ENCODE measurements at places on chromosomes 7 and 10. TPM values are rescaled to one million over a fixed set of nuclear protein-coding genes. Genes with fewer than 3 reads are reported as not detected.

GRCh38 chr7:115634633-115635032, 395.9 kb downstream of the TFEC start:
- H3K36me3 ChIP-seq: no peaks in the 10 kb centered on the region
- H3K27ac ChIP-seq: no peak overlapping the region
- no peaks in the 10 kb centered on the region for H3K4me1 ChIP-seq
- H3K27me3 ChIP-seq: no peaks in the 10 kb centered on the region
- DNase-seq: no peak

DNA sequence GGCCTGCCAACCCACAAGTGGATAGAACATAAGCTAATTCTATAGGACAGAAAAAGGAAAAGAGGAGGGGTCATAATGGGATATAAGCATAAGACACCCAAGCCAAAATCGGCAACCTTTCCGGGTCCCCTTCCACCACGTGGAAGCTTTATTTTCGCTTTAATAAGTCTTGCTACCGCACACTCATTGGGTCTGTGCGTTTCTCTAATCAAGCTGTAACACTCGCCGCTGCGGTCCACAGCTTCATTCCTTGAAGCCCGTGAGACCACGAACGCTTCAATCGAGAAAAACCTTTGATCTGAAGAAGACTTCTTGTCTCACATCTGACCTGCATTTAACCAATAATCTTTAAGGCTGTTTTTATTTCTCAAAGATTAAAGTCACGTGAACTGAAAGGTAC, 35.8 kb upstream of the HECW1 start:
- no peak overlapping the region for H3K27ac ChIP-seq
- no peak for DNase-seq
- H3K4me1 ChIP-seq: no peaks in the 10 kb centered on the region
- H3K27me3 ChIP-seq: peaks cover 5% of the 10 kb centered on the region
- H3K4me3 ChIP-seq: no peak overlapping the region

DNA sequence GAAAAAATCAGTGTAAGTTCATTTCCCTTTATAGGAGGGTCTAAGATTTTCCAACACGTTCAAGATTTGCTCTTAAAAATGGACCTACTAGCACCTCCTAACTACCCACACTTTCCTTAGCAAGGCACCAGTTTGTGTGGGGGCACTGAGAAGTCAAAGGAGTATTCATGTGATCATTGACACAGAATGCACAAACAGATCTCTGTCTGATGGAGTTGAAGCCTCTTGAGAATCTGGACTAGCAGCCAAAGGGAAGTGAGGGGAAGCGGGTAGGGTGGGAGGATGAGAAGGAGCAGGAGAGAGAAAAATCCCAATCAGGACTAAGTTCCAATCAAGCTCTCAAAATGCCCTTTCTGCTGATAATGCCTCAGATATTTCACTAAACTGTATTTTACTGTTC, 4.1 kb downstream of the MMS19 start:
- H3K4me3 ChIP-seq: no peak overlapping the region
- peaks cover 47% of the 10 kb centered on the region for H3K4me1 ChIP-seq
- no peak overlapping the region for H3K27ac ChIP-seq

Gene SLC29A4
- 0.88 TPM for total RNA-seq

GRCh38 chr10:3897156-3897555, 112.1 kb upstream of the KLF6 start:
- peaks cover 46% of the 10 kb centered on the region for H3K4me1 ChIP-seq
- H3K27me3 ChIP-seq: no peaks in the 10 kb centered on the region
- no peak overlapping the region for H3K27ac ChIP-seq

GRCh38 chr7:44152971-44153947, 12.1 kb upstream of the MYL7 start:
- DNase-seq: no peak
- no peaks in the 10 kb centered on the region for H3K36me3 ChIP-seq
- H3K27me3 ChIP-seq: no peaks in the 10 kb centered on the region
- no peak overlapping the region for H3K4me3 ChIP-seq
- no peak overlapping the region for H3K27ac ChIP-seq
- H3K4me1 ChIP-seq: no peaks in the 10 kb centered on the region

DNA sequence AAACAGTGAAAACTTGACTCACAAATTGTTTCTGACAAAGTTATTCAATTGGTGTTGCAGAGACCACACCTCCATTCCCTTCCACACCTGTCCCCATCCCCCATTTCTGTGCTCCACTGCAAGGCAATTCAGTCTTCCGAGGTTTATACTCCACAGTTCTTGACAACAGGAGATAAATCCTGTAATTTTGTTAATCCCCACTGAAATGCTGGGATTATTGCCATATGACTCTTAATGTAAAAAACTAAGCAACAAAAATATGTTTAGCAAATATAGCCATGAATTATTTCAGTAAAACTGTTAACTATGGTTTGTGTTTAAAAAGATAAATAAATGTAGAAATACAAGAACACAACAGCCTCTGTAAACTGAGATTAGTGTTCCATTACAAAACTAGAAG, 170.1 kb upstream of the SEMA3D start:
- no peaks in the 10 kb centered on the region for H3K36me3 ChIP-seq
- H3K27me3 ChIP-seq: no peaks in the 10 kb centered on the region
- no peak overlapping the region for H3K27ac ChIP-seq
- H3K4me1 ChIP-seq: no peaks in the 10 kb centered on the region

Data from activated CD4-positive, alpha-beta memory T cell treated with anti-CD3 and anti-CD28 coated beads, Interleukin-2, amount 10 ng/mL, durations not matched to agents 7 days and 5 days (primary cell).